A673 (cell line): ENCODE measurements at places on chromosomes 6 and 20.

GRCh38 chr6:123770247-123770949 lies 33.3 kb upstream of the NKAIN2 start:
- DNase-seq, result no peak

- DNase-seq, result peak; percentile 28
These were observed 161.1 kb downstream of the DLL1 start for GRCh38 chr6:170129691-170130171.

- DNase-seq, result no peak
These were observed 18.1 kb downstream of the PMEPA1 start for GRCh38 chr20:57691699-57692098.

DNA sequence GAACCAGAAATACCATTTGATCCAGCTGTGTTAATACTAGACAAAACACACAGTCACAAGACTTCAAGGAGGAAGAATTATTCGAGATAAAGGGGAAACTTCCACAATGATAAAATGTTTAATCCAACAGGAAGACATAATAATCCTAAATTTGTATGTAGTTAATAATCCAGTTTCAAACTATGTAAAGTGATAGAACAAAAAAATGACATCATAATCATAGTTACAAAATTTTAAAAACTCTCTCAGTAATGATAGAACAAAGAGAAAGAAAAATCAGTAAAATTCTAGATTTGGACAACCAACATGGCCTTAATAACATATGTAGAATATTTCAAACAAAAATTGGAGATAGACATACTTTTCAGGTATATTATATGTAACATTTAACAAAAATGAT lies 38.9 kb downstream of the LINC00237 start:
- no peak for DNase-seq

DNA sequence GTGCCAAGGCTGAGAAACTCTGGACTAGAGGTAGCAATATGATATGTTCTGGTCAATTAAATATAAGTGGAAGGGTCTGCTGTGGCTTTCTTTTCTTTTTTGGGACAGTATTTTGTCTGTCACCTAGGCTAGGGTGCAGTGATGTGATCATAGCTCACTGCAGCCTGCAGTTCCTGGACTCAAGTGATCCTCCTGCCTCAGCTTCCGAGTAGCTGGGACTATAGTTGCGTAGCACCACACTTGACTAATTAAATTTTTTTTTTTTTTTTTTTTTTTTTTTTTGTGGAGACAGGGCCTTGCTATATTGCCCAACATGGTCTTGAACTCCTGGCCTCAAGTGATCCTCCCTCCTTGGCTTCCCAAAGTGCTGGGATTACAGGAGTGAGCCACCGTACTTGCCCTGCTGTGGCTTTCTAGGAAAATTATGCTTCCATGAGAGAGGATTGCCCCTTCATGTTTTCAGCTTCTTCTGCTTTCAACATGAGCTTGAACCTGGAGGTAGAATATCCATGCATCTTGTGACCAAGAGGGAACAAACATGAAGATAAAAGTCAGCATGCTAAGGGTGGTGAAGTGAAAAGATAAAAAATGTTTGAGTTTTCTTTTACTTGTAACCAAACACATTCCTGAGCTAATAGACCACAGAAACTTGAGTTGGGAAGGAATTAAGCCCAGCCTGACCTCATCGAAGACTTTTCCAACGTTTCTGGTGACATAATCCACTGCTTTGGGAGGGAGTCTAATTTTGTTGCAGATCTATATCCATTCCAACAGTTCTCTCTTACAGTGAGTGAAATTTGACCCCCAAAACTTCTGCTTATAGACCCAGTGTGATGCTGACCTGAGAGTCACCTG lies 75.1 kb downstream of the CARMIL1 start:
- no peak for DNase-seq

GRCh38 chr6:12654514-12654913 lies 62.1 kb upstream of the PHACTR1 start:
- DNase-seq, result no peak

GRCh38 chr6:33314943-33315792 lies 1.3 kb upstream of the TAPBP start:
- peak; percentile 56 for DNase-seq

DNA sequence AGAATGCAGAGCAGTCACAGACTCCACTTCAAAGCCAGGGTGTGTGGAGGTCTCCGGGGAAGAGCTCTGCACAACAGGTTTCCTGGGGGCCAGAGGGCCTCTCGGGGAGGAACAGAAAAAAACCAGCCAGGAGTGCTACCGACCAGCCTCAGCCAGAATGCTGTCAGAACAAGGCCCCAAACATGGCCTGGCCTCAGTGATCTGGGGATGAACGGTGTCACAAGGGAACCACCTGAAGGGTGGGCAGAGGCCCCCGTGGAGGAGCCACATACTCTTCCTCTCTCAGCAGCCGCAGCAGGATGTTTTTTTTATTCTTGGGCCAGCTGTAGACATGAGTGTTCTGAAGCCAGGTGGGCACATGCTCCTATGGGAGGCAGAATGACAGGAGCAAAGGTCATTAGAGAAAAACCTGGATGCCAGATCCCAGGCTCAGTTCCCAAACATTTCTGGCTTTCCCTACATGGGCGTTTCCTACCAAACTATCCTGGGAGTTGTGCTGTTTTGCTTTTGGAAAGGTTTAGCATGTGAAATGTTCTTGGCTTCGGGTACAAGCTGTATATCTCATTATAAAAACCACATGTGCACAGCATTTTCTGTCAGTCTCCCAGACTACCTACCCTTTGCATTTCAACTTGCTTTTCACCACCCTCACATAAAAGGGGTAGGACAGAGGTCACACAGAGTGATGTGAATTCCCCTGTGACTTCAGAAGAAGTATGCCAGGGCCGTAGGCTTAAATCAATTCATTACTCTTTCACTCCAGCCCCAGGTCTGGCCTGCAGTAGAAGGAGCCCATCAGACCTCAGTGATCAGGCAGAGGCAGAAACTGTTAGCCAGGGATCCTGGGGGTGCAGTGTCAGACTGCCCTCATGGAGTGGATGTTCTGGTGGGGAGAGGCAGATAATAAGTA lies 46.2 kb downstream of the TRAF3IP2 start:
- no peak for DNase-seq

GRCh38 chr6:90646940-90647339 lies 60.1 kb upstream of the MAP3K7 start:
- no peak for DNase-seq

DNA sequence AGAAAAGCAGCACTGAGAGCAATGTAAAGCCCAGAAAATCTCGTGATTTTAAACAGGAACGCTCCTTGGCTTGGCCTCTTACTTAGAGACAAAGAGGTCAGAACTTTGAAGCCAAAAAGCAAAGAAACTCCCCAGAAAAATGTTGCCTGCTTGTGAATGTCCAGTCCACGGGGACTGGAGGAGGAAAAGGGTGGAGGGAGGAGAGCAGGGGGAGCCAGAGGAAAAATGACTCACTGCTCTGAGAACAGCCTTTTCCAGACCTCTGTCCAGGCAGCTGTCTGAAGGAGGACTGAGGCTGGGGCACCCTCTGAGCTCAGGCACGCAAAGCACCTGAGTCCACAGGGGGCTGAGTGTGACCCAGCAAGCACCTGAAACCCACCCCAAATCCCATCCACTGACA lies 64.7 kb downstream of the TRAM2 start:
- DNase-seq, result no peak
